ENCODE measurements at places on chromosomes 1 and 21. TPM values are rescaled to one million over a fixed set of nuclear protein-coding genes. Genes with fewer than 3 reads are reported as not detected.

Gene KDM5B
- polyA plus RNA-seq = 16.5 TPM

Gene OR2M3
- polyA plus RNA-seq = not detected

Gene SFN
- polyA plus RNA-seq = not detected

Gene OR10J4
- polyA plus RNA-seq = not detected

Gene GBP1
- 9.3 TPM for polyA plus RNA-seq

Gene RRP15
- 21.8 TPM for polyA plus RNA-seq

Gene KCTD3
- polyA plus RNA-seq = 1.3 TPM

Gene SH3GLB1
- 42.1 TPM for polyA plus RNA-seq

Gene ANGPTL7
- not detected for polyA plus RNA-seq

Gene HIVEP3
- polyA plus RNA-seq = 1.4 TPM

Gene DNAJC28
- 0.21 TPM for polyA plus RNA-seq

Gene S100A4
- polyA plus RNA-seq = 524 TPM

Gene S100A7
- polyA plus RNA-seq = not detected

Gene FCN3
- polyA plus RNA-seq = not detected

Gene PARK7
- polyA plus RNA-seq = 304 TPM

Gene LCE1E
- polyA plus RNA-seq = not detected

Gene SYT2
- polyA plus RNA-seq = not detected

Gene IL19
- polyA plus RNA-seq = not detected

Gene LYPLAL1
- polyA plus RNA-seq = 157 TPM

Gene GPR52
- not detected for polyA plus RNA-seq

Gene KCNQ4
- polyA plus RNA-seq = not detected

Gene L1TD1
- polyA plus RNA-seq = 0.56 TPM

Gene GTF2B
- polyA plus RNA-seq = 56.5 TPM

Gene SPRR2A
- not detected for polyA plus RNA-seq

Gene CCDC27
- not detected for polyA plus RNA-seq

Gene AGO1
- 6.2 TPM for polyA plus RNA-seq

Gene UTS2
- polyA plus RNA-seq = not detected

Gene KCNA2
- not detected for polyA plus RNA-seq

Gene DYNLT4
- polyA plus RNA-seq = not detected

Gene NBPF15
- 14.6 TPM for polyA plus RNA-seq

Gene AK5
- polyA plus RNA-seq = 2.7 TPM

Gene ACKR1
- not detected for polyA plus RNA-seq

Gene PDE4DIP
- 44.1 TPM for polyA plus RNA-seq

Gene C1orf35
- 15.8 TPM for polyA plus RNA-seq

Gene ARTN
- polyA plus RNA-seq = not detected

Gene KIF2C
- polyA plus RNA-seq = 0.39 TPM

Gene TSTD1
- polyA plus RNA-seq = 349 TPM

Gene PLA2G2F
- not detected for polyA plus RNA-seq

Gene FAM177B
- 30.0 TPM for polyA plus RNA-seq

Gene KCNK2
- polyA plus RNA-seq = not detected

Gene LCE2C
- polyA plus RNA-seq = not detected

Gene B3GALNT2
- 3.5 TPM for polyA plus RNA-seq

Gene MX1
- polyA plus RNA-seq = 128 TPM

Gene GSTM1
- not detected for polyA plus RNA-seq

Gene PLPPR4
- polyA plus RNA-seq = not detected

Gene B3GALT5
- not detected for polyA plus RNA-seq

Gene TMEM240
- not detected for polyA plus RNA-seq
